ENCODE measurements at places on chromosomes 4 and X.

DNA sequence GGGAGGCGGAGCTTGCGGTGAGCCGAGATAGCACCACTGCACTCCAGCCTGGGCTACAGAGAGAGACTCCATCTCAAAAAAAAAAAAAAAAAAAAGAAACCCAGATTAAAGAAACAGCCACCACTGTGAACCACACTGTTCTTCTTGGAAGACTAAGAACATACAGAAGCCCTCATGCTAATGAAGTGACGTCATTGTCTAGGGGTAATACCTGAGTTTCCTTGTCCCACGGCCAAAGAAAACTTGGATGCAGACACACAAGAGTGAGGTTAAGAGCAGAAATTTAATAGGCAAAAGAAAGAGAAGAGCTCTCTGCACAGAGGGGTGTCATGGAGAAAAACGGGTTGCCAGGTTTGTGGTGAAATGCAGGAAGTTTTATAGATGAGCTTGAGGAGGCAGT is 691.6 kb downstream of the NLGN4X start:
- DNase-seq, result no peak

GRCh38 chr4:134328741-134329140 is 127.2 kb upstream of the PABPC4L start:
- no peak for DNase-seq

DNA sequence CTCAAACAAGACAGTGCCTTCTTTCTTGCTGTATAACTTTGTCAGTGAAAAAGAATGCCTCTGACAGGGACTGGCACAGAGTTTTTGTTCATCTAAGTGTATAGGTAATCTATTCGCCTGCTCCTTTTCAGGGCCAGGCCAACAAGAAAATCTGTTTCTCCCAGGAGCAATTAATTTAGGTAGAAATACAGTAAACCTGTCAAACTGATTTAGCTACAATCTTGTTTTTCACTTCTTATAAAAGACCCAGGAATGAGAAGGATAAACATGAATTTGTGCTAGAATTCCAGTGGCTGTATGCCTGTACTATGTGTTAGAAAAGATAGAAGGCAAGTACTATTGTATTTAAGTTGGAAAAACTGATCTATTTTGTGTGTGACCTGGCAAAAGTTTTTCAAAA is 6.1 kb downstream of the TMA16 start:
- DNase-seq, result no peak

GRCh38 chr4:183522821-183523220 is 18.0 kb downstream of the ING2 start:
- no peak for DNase-seq

- DNase-seq, result no peak
Observed at GRCh38 chr4:43471950-43472349, 579.4 kb downstream of the GRXCR1 start.

- DNase-seq, result no peak
Observed at GRCh38 chr4:175930471-175930870, 118.4 kb upstream of the GPM6A start.

GRCh38 chrX:134513091-134513490 is 53.1 kb downstream of the HPRT1 start:
- DNase-seq, result no peak

Data from NCI-H1105 treated with DMSO at 0.1 percent for 48 hours (cell line).